NCI-H510A treated with DMSO at 0.1 percent for 48 hours (cell line): ENCODE measurements at places on chromosomes 7 and 10.

GRCh38 chr10:44850356-44850934 lies 60.7 kb upstream of the TMEM72 start:
- no peak for DNase-seq

- no peak for DNase-seq
Measured at GRCh38 chr7:12064586-12065127, 146.4 kb upstream of the TMEM106B start.

DNA sequence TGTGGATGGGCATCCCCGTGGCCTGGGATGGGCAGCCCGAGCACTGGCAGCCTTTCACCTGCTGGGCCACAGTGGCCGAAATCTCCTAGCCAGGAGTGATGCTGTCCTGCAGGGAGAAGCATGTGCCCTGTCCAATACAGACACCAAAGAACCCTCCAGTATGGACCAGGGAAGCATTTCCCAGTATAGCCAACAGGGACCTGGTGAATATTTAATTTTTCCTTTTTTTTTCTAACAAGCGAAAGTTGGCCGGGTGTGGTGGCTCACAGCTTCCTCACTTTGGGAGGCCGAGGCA lies 11.0 kb downstream of the IMPDH1 start:
- no peak for DNase-seq

DNA sequence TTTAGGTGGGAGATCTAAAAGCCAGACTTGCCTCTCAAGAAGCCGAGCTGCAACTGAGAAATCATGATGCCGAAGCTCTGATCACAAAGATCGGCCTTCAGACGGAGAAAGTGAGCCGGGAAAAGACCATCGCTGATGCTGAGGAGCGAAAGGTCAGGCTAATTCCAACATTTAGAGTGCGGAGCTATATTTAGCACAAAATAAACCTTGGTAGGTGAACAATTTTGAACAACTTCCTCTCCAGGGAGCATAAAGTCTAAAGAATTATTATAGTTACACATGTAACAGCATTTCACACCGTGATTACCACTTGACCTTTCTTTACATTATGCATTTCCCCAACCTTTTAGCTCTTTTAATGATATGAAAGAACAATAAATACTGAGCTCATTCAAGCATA lies 166.7 kb downstream of the CDCA7L start:
- DNase-seq, result no peak

- no peak for DNase-seq
Measured at GRCh38 chr7:20089431-20089830, 127.8 kb downstream of the MACC1 start.

GRCh38 chr7:137940656-137941518 lies 61.0 kb downstream of the CREB3L2 start:
- DNase-seq, result no peak

DNA sequence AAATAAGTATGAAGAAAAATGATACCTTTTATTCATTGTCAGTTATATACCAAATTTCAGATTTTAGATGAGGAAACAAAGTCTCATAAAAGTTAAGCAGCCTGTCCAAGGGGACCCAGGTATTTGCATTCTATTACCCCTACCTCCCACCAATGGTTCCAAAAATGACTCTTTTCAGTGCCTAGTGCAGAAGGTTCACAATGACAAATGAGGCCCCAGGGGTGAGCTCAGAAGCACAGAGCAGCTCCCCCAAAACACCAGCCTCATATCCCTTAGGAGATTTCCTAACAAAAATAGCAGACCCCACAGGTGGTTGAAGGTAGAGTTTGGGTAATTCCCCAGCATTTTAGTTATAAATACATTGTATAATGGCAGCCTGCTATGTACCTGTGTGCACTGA lies 168.6 kb downstream of the REEP3 start:
- DNase-seq, result no peak

DNA sequence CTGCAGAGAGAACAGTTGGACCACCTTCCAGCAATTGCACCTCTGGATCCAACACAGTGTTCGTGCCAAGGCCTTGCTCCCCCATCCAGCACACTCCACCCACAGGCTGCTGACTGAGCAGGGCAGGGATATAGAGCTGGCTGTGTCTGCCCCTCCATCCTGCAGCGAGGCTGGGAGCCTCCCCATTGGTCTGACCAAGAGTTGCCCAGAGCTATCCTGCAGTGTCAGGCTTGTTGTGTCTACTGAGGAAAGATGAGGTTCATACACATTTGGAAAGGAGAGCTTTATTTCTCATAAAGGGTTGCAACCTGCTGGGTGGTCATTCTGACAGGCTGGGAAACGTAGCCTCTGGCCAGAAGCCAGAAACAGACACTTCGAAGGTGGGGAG lies 27.1 kb downstream of the PRF1 start:
- DNase-seq, result peak; percentile 37

GRCh38 chr7:133064082-133064820 lies 17.6 kb downstream of the CHCHD3 start:
- no peak for DNase-seq

- no peak for DNase-seq
Measured at GRCh38 chr10:73911553-73912004, 647 bp downstream of the PLAU start.

DNA sequence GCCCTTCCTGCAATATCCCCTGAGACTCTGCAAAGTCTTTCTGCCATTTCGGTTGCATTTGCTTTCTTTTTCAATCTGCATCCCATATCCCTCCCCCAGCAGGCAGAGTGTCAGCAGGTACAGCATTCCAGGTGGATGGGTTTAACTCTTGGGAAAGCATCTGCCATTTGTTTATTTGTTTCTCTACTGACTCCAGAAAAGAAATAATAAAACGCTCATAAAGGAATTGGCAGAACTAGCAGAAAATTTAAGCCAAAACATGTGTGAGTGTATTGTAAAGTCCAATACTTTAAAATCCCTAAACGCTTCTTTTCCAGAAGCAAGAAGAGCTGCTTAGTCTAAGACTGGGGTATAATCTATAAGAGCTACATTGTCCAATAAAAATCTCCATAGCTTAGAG lies 393.8 kb downstream of the TNS3 start:
- DNase-seq, result no peak

DNA sequence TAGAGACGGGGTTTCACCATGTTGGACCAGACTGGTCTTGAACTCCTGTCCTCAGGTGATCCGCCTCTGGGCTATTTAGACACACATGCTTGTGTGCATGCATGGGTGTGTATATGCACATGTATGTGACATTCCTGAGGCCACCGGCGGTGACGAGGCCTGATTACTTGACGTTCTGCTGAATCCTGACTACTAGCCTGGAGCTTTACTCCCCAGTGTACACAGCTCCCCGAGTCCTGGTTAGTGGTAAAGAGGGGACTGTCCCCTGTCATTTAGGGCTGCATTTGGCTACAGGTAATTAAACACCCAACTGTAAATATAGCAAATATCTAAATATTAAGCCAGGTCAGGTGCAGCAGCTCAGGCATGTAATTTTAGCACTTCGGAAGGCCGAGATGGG lies 14.2 kb downstream of the GTF2IRD1 start:
- DNase-seq, result no peak

DNA sequence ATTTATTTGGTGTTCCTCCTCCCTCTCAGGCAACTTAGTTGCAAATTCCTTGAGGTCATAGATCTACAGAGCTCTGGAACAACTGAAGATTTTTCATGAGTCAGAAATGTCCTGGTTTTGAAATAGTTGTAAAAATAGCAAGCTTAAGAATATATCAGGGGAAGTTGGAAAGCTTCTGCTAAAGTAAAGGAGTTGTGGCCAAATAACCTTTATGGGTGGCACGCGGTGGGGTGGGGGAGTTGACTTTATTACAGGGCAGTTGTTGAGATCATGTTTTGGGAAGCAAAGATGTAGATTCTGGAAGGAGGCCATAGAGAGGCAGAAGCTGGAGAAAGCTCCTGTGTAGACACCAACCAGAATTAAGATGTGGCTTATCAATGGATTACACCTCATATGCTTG lies 326.0 kb upstream of the MTPN start:
- no peak for DNase-seq

- DNase-seq, result no peak
Measured at GRCh38 chr7:159272739-159273138, 128.1 kb upstream of the VIPR2 start.

GRCh38 chr10:112871021-112871420 lies 79.0 kb upstream of the TCF7L2 start:
- DNase-seq, result no peak

- DNase-seq, result no peak
Measured at GRCh38 chr7:159070431-159071148, 74.1 kb downstream of the VIPR2 start.

DNA sequence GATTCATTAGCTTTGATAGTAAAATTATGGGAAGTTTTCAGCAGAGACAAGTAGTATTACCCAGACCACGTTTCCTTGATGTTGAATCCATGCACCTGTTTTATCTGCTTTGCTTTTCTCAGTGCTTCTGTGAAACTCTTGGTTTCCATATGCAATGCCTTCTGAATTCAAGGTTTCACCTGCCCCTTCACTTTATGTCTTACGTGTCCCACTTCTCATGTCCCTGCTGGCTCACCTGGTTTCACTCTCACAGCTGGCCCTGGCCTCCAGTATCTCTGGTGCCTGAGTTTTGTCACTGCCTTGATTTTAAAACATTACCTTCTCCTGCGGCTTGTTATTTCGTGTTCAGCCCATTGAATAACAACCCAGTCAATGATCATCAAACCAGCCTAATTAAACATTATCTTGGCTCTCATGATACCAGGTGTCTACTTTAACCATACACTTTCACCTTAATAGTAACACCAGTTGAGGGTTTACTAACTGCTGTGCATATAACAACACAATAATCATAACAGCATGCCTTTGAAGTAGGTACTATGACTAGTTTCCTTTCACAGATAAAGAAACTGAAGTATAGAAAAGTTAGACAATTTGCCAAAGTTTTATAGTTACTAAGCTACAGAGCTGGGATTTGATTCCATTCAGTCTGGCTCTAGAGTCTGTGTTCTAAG lies 175.7 kb upstream of the PCLO start:
- no peak for DNase-seq

DNA sequence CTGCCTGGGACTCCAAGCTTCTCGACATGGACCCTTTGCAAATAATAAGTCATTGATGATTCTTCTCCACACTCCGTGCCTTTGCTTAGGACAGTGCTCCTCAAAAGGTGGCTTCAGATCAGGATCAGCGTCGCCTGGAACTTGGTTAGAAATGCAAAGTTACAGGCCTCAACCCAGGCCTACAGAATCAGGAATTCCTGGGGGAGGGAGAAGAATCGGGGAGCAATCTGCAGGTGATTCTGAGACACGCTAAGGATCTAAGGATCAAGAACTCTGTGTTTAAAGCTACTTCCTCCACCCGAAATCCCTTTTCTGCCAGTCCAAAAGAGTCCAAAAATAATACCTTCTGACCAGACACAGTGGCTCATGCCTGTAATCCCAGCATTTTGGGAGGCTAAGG lies 78.1 kb downstream of the C10orf105 start:
- no peak for DNase-seq

DNA sequence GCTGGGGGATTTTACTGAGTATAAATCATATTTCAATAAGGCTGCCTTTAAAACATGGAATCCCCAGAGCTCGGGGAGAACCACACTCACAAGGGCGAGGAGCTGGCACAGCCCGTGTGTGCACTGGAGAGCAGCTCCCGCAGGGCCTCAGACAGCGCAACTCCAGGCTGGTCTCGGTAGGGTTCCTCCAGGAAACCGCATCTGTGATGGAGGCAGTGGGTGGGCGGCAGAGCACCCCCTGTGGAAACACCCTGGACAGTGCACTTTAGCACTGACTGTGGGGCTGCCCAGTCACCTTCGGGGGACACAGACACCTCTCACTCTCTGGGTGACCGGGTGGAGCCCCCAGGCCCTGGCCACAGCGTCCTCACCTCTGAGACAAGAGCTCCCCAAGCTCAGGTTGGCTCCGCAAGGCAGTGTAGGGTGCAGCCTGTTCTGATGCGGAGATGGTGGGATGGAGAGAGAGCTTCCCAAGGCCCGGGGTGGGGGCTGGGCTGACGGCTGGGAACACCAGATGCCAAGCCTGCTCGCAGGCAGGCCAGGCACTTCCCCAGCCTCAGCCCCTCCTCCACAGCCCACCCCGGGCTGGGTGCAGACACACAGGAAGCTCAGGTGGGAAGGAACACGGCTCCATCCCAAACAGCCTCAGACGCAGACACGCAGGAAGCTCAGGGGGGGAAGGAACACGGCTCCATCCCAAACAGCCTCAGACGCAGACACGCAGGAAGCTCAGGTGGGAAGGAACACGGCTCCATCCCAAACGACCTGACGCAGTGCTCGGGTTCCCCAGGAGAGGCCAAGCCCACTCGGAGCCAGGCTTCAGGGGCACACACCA lies 224.4 kb downstream of the MAD1L1 start:
- no peak for DNase-seq
